ENCODE measurements at places on chromosomes 5 and 9. TPM values are rescaled to one million over a fixed set of nuclear protein-coding genes. Genes with fewer than 3 reads are reported as not detected.

The ATP6V1G1 gene
- 123 TPM for total RNA-seq

The LCN15 gene
- total RNA-seq, result 0.47 TPM

The KIF4B gene
- total RNA-seq, result 0.18 TPM

DNA sequence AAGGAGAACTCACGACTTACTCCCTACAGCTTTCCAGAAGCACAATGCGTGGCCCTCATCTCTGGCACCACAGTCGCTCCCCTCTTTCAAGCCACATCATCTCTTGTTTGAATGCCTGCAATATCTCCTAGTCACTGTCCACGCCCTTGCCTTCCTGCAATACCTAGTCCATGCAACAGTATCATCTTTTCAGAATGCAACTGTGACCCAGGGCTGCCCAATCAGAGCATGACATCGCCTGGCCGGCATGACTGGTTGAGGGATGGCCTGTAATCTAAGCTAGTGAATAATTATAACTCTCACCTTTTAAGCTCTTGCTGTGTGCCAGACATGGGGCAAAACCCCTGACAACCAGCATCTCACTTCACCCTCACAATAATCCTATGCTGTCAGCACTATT is 52.5 kb upstream of the CPEB4 start:
- H3K27me3 ChIP-seq, result no peaks in the 10 kb centered on the region
- H3K4me1 ChIP-seq, result peaks cover 1% of the 10 kb centered on the region
- no peak overlapping the region for H3K27ac ChIP-seq
- H3K4me3 ChIP-seq, result no peak overlapping the region
- no peaks in the 10 kb centered on the region for H3K36me3 ChIP-seq
- DNase-seq, result peak; percentile 43

DNA sequence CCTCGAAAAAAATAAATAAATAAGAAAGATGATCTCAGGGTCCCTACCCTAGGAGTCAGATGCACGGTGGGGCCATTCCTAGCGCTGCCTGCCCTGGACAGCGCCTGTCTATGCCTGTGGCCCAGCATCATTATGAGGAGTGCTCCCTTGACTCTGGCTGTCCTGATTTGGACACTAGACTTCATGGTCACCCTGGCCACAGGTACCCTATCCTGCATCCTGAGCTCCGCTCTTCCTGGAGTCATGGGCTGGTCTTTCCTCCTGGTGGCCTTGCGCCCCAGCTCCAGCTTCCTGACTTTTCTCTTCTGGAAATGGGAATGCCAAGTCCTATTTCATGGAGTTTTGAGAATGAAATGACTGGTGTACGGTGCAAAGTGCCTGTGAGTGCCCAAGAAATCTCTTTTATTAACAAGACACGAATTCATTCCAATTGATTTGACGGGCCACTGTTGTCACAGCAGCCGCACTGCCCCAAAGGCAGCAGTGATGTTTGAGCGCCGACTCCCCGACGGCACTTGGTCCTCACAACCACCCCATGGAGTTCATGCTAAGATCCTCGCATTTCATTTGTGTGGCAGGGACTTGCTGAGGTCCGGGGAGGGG is 564 bp upstream of the AIF1L start:
- peaks cover 20% of the 10 kb centered on the region for H3K4me1 ChIP-seq
- H3K27ac ChIP-seq, result no peak overlapping the region
- H3K4me3 ChIP-seq, result peak overlapping the region; percentile 64
- no peak for DNase-seq
- H3K36me3 ChIP-seq, result no peaks in the 10 kb centered on the region

DNA sequence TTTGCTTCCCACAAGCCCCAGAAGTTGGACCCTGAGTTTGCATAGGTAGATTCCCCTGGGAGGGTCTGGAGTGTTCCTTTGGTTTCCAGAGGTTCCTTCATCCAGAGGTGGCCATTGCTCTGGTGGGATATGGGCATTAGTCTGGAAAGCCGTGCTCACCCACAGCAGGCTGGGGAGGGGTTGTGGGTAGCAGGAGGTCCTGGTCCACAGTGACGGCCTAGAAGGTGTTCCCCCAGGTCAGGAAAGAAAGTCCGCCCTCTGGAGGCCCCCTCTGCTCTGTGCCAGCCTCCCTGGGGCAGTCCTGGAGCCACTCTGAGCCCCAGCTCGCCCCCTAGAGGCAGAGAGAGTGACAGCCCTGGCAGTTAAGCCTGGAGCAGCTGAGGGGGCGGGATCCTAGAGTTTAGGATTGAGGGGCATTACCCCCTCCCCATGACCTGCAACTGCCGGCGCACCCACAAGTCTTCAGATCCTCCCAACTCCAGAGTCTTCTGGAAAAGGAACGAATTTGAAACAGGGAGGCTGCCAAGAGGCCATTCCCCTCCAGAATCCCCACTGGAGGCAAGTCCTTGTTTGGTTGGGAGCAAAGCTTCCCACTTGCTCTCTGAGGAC is 36.8 kb downstream of the NDST1 start:
- H3K27me3 ChIP-seq, result no peaks in the 10 kb centered on the region
- peaks cover 78% of the 10 kb centered on the region for H3K36me3 ChIP-seq
- no peak overlapping the region for H3K4me3 ChIP-seq
- DNase-seq, result peak; percentile 96
- H3K4me1 ChIP-seq, result no peaks in the 10 kb centered on the region

- peak; percentile 97 for DNase-seq
- H3K36me3 ChIP-seq, result peaks cover 10% of the 10 kb centered on the region
Observed at GRCh38 chr9:129884220-129885017, 49.2 kb downstream of the USP20 start.

DNA sequence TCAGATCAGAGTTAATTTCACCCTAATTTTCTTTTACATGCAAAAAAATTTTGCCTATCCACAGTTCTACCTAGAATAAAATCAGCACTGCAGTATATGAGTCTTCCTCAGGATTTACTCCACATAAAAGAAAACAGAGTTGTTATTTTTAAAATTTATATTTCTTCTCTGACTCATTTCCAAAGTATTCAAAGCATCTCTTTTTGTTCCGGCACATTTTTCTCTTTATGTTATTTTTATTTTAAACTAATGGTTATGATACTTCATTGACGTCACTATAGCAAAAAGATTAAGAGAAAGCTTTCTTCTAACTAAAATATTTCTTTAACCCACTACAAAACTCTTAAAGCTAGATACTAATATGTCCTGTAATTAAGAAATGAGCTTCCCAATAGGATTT is 590.4 kb downstream of the PRELID2 start:
- H3K4me1 ChIP-seq, result peaks cover 4% of the 10 kb centered on the region
- DNase-seq, result no peak
- no peaks in the 10 kb centered on the region for H3K36me3 ChIP-seq
- H3K27me3 ChIP-seq, result no peaks in the 10 kb centered on the region

DNA sequence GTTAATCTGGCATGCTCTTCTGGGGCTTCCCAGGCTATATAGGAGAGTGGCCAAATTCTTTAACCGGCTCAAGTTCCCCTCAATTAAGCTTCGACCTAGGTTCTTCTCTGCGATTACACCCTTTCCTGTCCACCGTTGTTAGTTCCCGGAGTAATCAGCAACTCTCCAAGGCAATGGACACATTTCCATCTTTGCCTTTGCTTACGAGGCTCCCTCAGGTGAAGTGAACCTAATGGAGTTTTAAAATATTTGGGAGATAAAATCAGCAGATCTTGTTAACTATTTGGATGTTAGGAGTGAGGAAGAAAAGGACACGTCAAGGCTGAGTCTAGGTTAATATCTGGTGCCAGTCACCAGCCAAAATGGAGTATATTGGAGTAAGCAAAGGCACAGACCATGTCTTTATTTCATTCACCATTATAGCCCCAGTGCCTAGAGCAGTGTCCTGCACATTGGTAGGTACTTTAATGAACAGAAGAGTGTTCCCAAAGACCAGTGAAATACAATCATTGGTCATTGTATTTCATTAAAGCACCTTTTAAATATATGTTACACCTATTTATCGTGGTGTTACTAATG is 515 bp downstream of the UTP15 start:
- peak overlapping the region; percentile 96 for H3K4me3 ChIP-seq
- H3K27me3 ChIP-seq, result no peaks in the 10 kb centered on the region
- no peak for DNase-seq
- H3K4me1 ChIP-seq, result no peaks in the 10 kb centered on the region
- H3K36me3 ChIP-seq, result peaks cover 22% of the 10 kb centered on the region

GRCh38 chr9:96327694-96328352 is 25.8 kb upstream of the HSD17B3 start:
- H3K4me1 ChIP-seq, result no peaks in the 10 kb centered on the region
- peak; percentile 65 for DNase-seq
- H3K36me3 ChIP-seq, result peaks cover 4% of the 10 kb centered on the region
- H3K27ac ChIP-seq, result no peak overlapping the region
- no peak overlapping the region for H3K4me3 ChIP-seq
- no peaks in the 10 kb centered on the region for H3K27me3 ChIP-seq

GRCh38 chr9:15936306-15936921 is 383.6 kb downstream of the CCDC171 start:
- H3K27me3 ChIP-seq, result no peaks in the 10 kb centered on the region
- H3K4me1 ChIP-seq, result no peaks in the 10 kb centered on the region
- no peaks in the 10 kb centered on the region for H3K36me3 ChIP-seq
- no peak for DNase-seq

- DNase-seq, result no peak
- no peak overlapping the region for H3K27ac ChIP-seq
- no peaks in the 10 kb centered on the region for H3K27me3 ChIP-seq
- H3K36me3 ChIP-seq, result no peaks in the 10 kb centered on the region
Observed at GRCh38 chr5:61370506-61370905, 38.4 kb downstream of the ZSWIM6 start.

Measured in endodermal cell (in vitro differentiated cells).